HS-27A (cell line): ENCODE measurements at places on chromosomes 4 and X.

GRCh38 chr4:138710297-138710696 lies 305.3 kb upstream of the NOCT start:
- DNase-seq, result no peak

GRCh38 chr4:92270908-92271307 lies 32.9 kb upstream of the GRID2 start:
- DNase-seq, result no peak

DNA sequence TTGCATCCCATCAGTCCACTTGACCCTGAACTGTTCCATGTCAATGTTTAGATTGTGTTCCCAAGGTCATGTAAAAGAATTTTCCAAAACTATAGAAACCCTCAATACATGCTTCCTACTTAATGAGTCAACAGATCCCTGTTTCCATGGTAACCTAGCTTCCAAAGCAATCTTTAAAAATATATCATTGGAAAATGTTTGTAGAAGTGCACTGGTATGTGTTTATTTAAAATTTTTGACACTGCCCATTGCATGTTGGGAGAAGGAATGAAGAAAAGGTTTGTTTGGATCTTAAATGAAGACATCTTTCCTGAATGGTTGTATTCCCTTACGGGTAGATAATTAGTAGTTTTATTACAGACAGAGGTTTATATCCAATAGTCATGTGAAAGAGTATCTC lies 345.3 kb downstream of the GABRG1 start:
- DNase-seq, result no peak

- no peak for DNase-seq
These were observed 5.8 kb upstream of the VEGFC start for GRCh38 chr4:176798540-176798939.

- no peak for DNase-seq
These were observed 145.1 kb downstream of the CAMK2D start for GRCh38 chr4:113616443-113616842.

DNA sequence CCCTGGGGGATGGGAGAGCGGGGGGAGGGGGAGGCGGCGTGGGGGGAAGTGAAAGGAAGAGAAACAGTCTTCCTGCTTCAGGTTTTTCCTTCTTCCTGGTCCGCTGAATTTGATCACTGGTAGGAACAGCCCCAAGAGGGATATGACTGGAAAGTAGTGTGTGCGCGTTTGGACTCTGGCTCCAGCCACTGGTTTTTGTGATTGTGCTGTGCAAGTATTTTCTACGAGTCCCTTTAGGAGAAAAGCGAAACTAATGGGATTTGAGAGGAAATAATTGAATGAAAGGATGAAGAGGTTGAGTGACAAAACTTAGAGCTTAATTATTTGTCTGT lies 836 bp downstream of the PRRG1 start:
- DNase-seq, result no peak

GRCh38 chr4:141352909-141353525 lies 132.3 kb downstream of the ZNF330 start:
- no peak for DNase-seq

DNA sequence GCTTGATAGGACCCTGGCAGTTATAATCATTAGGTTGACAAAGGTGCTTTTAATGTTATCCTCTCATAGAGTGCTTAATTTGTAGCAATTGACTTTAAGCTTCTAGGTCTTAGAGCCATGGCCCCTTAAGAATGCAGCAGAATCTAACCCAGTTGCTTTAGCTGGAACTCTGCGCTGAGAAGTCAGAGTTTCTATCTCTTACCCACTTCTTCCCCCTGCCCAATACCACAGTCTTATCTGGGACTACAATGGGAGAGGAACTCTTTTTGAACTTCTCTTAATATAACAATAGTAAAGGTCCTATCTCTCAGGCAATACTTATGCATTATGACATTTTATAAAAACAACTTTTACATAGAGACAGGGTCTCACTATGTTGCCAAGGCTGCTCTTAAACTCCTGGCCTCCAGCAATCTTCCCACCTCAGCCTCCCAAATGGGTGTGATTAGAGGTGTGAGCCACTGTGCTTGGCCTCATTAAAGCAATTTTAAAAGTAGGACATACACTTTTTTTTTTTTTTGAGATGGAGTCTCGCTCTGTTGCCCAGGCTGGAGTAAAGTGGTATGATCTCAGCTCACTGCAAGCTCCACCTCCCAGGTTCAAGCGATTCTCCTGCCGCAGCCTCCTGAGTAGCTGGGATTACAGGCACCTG lies 1.8 kb downstream of the TLR10 start:
- no peak for DNase-seq
